Activated naive CD4-positive, alpha-beta T cell treated with anti-CD3 and anti-CD28 coated beads, Interleukin-2, amount 50 U/mL, for 72 hours (primary cell): ENCODE measurements at places on chromosomes 1 and 21. TPM values are rescaled to one million over a fixed set of nuclear protein-coding genes. Genes with fewer than 3 reads are reported as not detected.

APOBEC4 gene
- total RNA-seq, result not detected

PAPPA2 gene
- 2.1 TPM for total RNA-seq

KLHDC9 gene
- total RNA-seq, result 2.2 TPM

HCRTR1 gene
- not detected for total RNA-seq

E2F2 gene
- 23.2 TPM for total RNA-seq

CLIC6 gene
- 0.07 TPM for total RNA-seq

RHBDL2 gene
- total RNA-seq, result not detected

NUP210L gene
- 0.11 TPM for total RNA-seq

UBE2G2 gene
- 126 TPM for total RNA-seq

THEM5 gene
- not detected for total RNA-seq

DISC1 gene
- total RNA-seq, result 3.1 TPM

MAP3K21 gene
- 2.7 TPM for total RNA-seq

MORN1 gene
- 5.7 TPM for total RNA-seq

SYNC gene
- not detected for total RNA-seq

BATF3 gene
- total RNA-seq, result 31.4 TPM

ATP1A2 gene
- total RNA-seq, result not detected
